ENCODE measurements at places on chromosomes 7 and 10.

DNA sequence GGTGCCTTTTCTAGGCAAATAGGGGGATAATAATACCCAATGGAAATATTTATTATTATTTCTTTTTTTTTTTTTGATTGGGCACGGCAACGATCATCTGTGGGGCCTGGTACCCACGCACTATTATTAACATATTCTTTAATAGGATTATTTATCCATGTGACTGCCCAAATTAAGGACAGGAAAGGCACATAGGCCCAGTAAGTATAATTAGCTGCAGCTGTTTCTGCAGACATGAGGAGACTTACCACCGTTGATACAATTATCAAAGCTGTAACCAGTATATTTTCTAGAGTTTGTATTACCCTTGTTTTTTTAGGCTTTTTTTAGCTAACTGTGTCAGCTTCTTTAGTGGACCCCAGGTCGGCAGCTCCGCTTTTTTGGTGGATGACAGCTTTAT, 25.2 kb upstream of the GUSB start:
- DNase-seq, result no peak
- no peaks in the 10 kb centered on the region for H3K4me1 ChIP-seq
- no peaks in the 10 kb centered on the region for H3K36me3 ChIP-seq
- no peaks in the 10 kb centered on the region for H3K27me3 ChIP-seq

DNA sequence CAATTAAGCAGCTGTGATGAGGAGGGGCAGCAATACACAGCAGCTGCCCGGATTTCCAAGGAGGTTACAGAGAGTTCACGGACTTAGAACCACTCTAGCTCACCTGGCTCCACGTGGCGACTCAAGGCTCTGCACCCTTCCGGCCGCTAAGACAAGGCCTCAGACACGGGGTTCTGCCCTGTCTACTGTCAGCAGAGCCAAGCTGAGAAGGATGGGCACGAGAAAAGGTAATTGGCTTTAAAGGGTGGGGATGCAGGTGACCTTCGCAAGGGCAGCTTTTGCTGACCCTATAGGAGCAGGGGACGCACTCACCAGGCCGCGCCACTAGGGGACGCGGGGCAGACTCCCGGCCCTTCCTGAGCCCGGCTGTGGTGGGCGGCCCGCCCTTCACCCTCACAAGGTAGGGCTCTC, 152.4 kb downstream of the KIF20B start:
- no peak overlapping the region for H3K27ac ChIP-seq
- DNase-seq, result no peak
- no peaks in the 10 kb centered on the region for H3K4me1 ChIP-seq
- no peak overlapping the region for H3K4me3 ChIP-seq

DNA sequence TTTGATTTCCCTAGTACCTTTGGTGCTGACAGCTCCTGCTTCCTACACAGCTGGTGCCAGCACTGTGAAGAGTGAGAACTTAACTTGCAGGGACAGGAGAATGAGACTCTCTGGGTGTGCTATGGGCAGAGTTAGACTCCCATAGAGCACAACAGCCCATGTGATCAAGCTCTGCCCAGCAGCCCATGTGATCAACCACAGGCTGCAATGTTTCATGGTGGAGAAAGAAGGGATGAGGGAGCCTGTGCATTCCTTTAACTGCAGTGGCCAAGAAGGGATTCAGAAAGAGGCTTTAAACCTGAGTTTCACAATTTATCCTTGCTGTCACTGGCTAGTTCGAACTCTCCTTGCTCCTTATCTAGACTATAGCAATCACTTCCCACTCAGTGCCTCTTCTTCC, 10.0 kb upstream of the MEST start:
- no peak for DNase-seq
- H3K27ac ChIP-seq, result no peak overlapping the region
- H3K4me1 ChIP-seq, result peaks cover 22% of the 10 kb centered on the region
- peaks cover 4% of the 10 kb centered on the region for H3K36me3 ChIP-seq

DNA sequence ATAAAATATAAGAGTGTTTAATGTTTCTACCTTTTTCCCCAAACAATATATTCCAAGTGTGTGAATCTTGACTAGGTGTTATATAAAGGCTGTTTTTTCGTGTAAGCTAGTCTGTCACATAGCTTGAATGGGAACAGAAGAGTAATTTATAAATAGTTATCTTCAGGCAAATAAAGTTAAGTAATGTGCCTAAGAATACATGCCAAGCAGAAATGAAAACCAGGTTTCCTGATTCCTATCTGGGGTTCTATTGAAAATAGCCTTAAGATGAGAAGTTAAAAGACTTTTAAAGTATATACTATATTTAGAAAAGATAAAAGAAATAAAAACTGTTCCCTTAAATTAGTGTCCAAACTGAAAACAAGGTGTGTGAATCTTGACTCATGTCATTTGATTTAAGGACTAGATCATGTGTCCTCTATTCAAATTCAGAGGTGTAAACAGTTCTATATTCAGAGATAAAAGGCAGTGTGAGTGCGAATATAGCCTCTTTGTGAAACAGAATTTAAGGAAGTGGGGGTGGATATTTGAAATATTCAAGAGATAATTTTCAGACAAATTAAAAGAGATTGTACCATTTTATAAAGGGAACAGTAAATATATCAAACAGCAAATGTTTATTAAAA, 247.5 kb downstream of the THSD7A start:
- no peaks in the 10 kb centered on the region for H3K27me3 ChIP-seq
- H3K36me3 ChIP-seq, result no peaks in the 10 kb centered on the region
- DNase-seq, result no peak
- no peak overlapping the region for H3K27ac ChIP-seq
- no peak overlapping the region for H3K4me3 ChIP-seq

- no peaks in the 10 kb centered on the region for H3K27me3 ChIP-seq
- DNase-seq, result no peak
- H3K27ac ChIP-seq, result no peak overlapping the region
Measured at GRCh38 chr7:81583090-81583489, 186.8 kb downstream of the HGF start.

- H3K4me1 ChIP-seq, result peaks cover 6% of the 10 kb centered on the region
- peaks cover 92% of the 10 kb centered on the region for H3K27me3 ChIP-seq
- H3K27ac ChIP-seq, result no peak overlapping the region
- DNase-seq, result peak; percentile 70
- H3K4me3 ChIP-seq, result no peak overlapping the region
- peaks cover 2% of the 10 kb centered on the region for H3K36me3 ChIP-seq
Measured at GRCh38 chr10:101141616-101142532, 10.8 kb downstream of the TLX1 start.

- peaks cover 19% of the 10 kb centered on the region for H3K27me3 ChIP-seq
- H3K4me3 ChIP-seq, result no peak overlapping the region
- no peaks in the 10 kb centered on the region for H3K4me1 ChIP-seq
Measured at GRCh38 chr10:4315551-4315950, 510.5 kb upstream of the AKR1E2 start.

DNA sequence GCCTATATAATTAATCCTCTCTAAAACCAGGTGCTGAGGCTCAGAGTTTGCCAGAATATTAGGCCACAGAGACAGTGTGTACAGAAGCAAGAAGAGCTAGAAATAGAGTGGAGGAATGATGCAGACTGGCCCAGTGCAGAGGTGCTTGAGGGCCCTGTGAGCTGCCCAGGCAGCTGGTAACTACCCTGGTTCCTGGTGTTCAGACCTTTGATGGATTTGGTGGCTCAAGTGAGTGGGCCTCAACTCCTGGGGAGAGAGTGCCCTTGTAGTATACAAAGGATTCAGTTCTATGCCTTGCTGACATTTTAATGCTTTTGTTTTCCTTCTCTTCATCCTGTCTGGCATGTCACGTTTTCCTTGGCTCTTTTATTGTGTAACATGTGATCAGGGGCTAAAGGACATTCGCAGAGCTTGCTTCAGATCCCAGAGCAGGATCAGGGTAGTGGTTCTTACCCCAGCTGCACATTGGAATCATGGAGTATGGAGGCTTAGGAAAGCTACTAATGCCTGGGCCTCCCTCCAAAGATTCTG, 20.0 kb downstream of the LRRC4 start:
- no peak overlapping the region for H3K27ac ChIP-seq
- no peak overlapping the region for H3K4me3 ChIP-seq
- no peaks in the 10 kb centered on the region for H3K27me3 ChIP-seq
- peaks cover 6% of the 10 kb centered on the region for H3K36me3 ChIP-seq
- H3K4me1 ChIP-seq, result peaks cover 14% of the 10 kb centered on the region

DNA sequence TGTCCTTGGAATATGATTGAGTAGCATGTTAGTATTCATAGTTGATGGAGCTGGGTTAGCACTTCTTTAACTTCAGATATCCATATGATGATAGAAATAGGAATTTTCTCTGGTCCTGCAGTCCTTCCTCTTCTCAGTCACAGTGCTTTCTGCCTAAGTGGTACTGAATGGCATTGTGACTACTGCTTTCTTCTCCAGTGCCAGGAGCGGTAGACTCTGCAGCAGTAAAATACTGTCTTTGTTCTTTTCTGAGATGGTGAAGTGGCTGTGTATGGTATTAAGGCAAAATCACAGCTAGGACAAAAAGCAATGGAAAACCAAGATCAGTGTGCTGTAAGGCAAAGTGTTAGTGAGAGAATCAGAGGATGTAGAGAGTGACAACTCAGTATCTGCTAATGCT, 46.6 kb downstream of the C1GALT1 start:
- H3K27me3 ChIP-seq, result no peaks in the 10 kb centered on the region
- no peak overlapping the region for H3K27ac ChIP-seq
- peaks cover 44% of the 10 kb centered on the region for H3K4me1 ChIP-seq
- peaks cover 1% of the 10 kb centered on the region for H3K36me3 ChIP-seq
- no peak overlapping the region for H3K4me3 ChIP-seq

- no peak for DNase-seq
- H3K27me3 ChIP-seq, result no peaks in the 10 kb centered on the region
- peak overlapping the region; percentile 78 for H3K27ac ChIP-seq
- peaks cover 2% of the 10 kb centered on the region for H3K4me1 ChIP-seq
- H3K36me3 ChIP-seq, result peaks cover 17% of the 10 kb centered on the region
Measured at GRCh38 chr10:96641396-96642295, 54.8 kb upstream of the TM9SF3 start.

DNA sequence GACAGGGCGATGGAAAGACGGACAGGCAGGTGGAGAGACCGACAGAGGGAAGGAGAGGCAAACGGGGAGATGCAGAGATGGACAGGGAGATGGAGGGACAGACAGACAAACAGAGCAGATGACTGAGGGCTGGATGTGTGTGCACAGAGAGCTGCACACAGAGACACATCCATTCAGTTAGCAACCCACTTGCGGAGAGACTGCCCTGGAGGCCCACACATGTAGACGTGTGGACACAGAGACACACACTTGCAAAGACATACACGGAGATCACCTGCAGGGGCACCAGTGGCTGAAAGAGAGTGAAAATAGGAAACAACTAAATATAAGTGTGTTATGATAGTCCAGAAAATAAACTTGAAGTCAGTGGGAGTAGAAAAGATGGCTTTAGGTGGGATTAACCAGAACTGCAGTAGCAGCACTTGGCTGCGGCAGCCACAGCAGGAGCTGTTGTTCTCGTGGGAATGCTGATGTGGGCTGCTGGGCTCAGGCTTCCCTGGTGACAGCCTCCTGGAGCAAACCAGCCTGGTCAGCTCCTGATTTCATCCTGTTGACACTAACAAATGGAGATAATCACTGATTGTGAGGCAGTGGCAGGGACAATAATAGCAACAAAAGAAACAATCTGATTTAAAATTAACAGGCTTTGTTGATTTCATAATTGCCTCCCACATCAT, 134.1 kb downstream of the CCNY start:
- no peaks in the 10 kb centered on the region for H3K27me3 ChIP-seq
- H3K36me3 ChIP-seq, result peaks cover 3% of the 10 kb centered on the region
- DNase-seq, result no peak
- H3K27ac ChIP-seq, result no peak overlapping the region
- H3K4me1 ChIP-seq, result peaks cover 29% of the 10 kb centered on the region
